ENCODE measurements at places on chromosomes 1 and 21. TPM values are rescaled to one million over a fixed set of nuclear protein-coding genes. Genes with fewer than 3 reads are reported as not detected.
A peak's percentile ranks its signal among the peaks of the same experiment; 100 is the strongest.

GRCh38 chr1:241606544-241606943 lies 33.6 kb downstream of the CHML start:
- DNase-seq, result no peak

DNA sequence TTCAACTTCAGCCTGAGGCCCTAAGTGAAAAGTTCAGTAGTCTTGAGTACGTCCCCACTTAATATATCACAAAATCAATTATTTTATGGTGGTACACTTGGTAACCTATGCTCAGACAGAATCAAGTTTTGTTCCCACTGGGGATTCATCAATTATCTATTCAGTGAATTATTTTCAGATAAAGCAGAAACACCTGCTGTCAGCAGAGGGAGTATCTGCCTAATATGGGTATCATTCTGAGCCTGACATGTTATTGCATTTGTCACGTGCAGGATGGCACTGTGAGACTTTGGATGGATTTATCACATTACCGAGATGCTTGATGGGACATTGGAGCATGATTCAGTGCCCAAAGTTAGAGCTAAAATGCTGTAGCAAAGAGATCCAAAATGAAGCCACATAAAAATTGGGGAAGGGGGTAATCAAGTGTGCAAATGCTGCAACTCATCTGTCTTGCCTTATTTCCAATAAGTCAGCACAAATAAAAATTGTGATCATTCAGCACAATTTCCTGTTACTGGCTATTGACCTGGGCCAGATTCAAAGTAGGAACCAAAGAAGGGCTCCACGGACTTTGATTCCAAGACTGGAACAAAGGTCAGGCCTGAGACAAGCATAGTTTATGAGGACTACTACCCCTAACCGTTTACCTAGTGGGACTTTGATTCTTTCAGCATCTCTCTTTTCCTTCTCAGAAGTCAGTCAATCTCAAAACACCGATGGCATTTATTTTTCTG lies 657.6 kb downstream of the LMO4 start:
- no peak for DNase-seq

GRCh38 chr1:27053977-27054753 lies 41.5 kb upstream of the TENT5B start:
- no peak for DNase-seq

DNA sequence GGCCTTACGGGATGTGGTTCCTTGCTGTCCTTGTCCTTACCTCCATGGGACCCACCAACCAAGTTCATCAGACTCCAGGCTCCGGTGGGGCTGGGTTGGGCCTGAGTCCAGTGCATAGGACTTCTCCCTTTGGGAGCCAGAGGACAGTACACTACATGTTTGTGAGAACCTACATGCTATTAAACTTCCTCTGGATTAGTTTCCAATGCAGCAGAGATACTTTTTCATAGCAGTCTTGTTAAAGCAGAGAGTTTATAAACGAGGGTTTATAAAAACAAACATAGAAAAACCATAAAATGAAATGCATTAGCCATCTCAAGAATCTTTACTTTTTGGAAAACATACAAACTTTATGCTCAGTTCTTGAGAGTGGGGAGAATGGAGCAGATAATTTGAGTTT lies 33.4 kb downstream of the INKA2 start:
- no peak for DNase-seq

- DNase-seq, result no peak
Observed at GRCh38 chr1:9711466-9712020, 60.0 kb downstream of the PIK3CD start.

GRCh38 chr1:219771080-219771479 lies 157.3 kb downstream of the SLC30A10 start:
- DNase-seq, result peak; percentile 61

DNA sequence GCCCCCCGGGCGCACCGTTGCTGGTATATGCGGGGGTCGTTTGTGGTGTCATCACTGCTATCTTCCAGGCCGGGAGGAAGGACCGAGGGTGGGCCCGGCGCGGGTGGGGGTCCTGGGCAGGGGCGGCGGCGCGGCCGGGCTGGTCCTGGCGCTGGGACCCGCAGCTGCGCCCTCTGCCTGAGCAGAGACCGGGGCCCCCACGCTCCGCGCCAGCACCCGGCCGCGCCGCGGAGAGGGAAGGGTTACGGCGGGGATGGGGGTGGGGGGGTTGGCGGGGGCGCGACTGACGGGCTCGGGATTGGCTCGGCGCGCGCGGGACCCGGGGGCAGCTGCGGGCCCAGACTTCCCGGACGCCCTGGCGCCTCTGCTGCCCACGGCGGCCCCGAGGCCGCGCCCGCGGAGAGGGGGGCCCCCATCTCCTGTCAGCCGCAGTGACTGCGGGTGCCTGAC lies 13.8 kb upstream of the SAMD11 start:
- no peak for DNase-seq

- DNase-seq, result no peak
Observed at GRCh38 chr1:9442278-9442846, 96.9 kb upstream of the SLC25A33 start.

GRCh38 chr1:204350312-204350711 lies 9.4 kb downstream of the PLEKHA6 start:
- no peak for DNase-seq

The TUFT1 gene
- total RNA-seq, result 18.3 TPM

- no peak for DNase-seq
Observed at GRCh38 chr1:172778456-172779455, 119.9 kb downstream of the FASLG start.

- no peak for DNase-seq
Observed at GRCh38 chr1:110707232-110707631, 32.5 kb upstream of the KCNA3 start.

DNA sequence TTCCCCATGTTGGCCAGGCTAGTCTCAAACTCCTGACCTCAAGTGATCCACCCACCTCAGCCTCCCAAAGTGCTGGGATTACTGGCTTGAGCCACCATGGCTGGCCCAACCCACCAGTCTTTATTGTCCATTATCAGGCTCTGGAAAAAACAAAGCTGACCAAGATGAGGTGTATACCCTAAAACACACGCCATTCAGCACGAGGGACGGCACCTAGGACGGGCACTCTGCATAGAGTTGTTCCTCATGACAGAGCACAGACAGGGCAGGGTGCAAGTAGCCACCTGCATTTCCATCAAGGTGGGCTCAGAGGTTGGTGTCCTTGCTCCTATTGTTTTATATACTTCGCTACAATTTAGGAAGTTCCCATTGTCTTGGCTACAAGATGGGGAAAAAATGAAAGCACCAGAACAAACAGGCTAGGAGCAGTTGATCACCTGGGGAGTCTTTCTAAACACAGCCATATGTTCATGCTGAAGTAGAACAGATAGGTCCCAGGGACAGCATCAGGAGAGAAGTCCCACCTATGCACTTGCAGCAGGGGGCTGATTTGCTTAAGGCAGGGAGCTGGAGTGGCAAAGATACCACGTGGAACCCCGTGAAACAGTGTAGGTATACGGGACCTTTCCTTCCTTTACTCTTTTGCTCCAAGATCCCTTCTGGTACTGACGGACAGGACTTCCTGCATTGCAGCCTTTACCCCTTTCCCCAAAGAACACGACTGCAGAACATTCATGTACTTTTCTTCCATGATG lies 4.5 kb downstream of the KRTCAP2 start:
- DNase-seq, result peak; percentile 35

DNA sequence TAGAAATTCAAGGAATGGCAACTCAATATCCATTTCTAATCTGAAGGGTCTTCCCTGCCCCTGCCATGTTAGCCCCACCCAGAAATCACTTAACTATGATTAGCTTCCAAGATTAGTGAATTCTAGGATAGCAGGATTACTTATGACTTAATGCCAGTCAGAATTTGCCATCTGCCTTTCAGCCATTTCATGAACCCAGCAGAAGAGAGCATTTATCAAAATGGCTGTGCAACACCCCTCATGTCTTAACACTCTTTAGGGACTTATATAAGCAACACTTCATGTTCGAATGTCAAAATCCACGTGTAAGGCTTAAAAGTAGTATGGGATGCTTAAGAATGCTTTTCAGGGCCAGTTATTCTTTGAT lies 288.5 kb downstream of the NFIA start:
- no peak for DNase-seq

The ZBTB8B gene
- total RNA-seq, result 2.7 TPM

The SPRR1B gene
- total RNA-seq, result 1.1 TPM

GRCh38 chr1:173300061-173301044 lies 93.2 kb upstream of the TNFSF4 start:
- DNase-seq, result no peak

DNA sequence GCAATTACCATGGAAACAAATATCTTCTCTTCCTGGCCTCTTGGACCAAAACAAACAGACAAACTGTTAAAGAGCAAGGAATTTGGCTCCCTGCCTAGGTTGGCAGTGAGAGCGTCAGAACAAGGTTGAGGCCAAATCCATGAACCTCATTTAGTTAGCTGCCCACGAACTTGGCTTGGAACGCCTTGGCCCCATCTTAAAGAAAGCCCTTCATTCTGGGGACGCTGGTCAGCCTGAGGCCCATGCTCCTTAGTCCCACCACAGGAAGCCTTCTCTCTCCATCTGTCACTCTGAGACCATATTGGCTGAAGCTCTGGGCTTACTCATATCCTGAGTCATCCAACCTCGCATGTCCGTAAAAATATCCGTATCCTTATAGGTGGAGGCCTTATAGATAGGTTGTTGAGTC lies 62.4 kb upstream of the DIRAS3 start:
- peak; percentile 22 for DNase-seq

DNA sequence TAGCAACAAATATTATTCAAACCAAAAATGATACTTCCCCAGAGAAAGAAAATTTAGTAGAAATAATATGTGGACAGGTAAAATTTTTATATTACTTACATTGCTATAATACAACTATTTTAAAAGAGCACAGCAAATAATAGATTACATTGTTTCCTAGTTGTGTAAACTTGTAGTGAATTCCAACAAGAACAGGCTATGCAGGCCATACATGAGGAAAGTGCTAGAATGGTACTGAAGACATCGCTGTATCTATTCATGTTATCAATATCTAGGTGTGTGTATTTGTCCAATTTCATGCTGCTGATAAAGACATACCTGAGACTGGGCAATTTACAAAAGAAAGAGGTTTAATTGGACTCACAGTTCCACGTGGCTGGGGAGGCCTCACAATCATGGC lies 47.9 kb upstream of the ADGRL2 start:
- no peak for DNase-seq

DNA sequence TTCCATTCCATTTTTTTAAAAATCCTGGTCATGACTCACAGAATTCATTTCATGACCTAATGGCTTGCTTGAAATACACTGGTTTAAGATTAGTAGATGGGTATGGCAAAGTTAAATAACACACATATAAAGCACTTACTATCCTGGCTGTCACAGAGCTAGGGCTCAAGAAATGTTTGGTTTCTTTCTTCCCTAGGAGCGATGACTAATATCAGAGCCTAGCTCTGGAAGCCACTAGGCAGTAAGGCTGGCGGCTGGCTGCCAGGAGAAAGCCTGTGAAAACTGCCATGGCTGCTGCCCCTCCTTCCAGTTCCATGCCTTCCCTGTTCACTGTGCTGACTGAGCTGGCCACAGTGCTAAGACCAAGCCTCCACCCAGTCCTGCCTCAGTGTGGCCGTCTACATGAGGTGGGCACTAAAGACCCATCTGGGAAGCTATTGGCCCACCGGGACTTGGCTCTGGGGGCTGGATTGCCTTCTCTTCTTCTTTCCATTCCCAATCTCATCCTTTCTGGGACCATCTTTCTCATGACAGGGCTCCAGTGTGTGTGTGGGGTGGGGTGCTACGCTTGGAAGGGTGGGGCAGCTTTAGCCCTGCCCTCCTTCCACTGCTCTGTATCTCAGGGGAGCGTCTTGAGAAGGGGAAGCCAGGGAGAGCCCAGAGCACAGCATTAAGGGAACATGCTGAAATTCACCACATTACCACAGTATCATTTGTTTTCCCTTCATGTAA lies 10.8 kb upstream of the ASCL5 start:
- DNase-seq, result no peak

The TDRD10 gene
- not detected for total RNA-seq

GRCh38 chr1:158972841-158973240 lies 36.9 kb upstream of the IFI16 start:
- peak; percentile 49 for DNase-seq

- DNase-seq, result peak; percentile 96
Observed at GRCh38 chr21:38733972-38734546, 71.7 kb upstream of the ETS2 start.

GRCh38 chr1:226616636-226617035 lies 68.1 kb downstream of the STUM start:
- DNase-seq, result no peak

- peak; percentile 95 for DNase-seq
Observed at GRCh38 chr1:17011439-17012307, at the start of gene ATP13A2. Gene ATP13A2, minus strand, starts transcription at chr1:17011928. Its CDS starts 190 bp downstream, at chr1:17011738.

The HES2 gene
- not detected for total RNA-seq

DNA sequence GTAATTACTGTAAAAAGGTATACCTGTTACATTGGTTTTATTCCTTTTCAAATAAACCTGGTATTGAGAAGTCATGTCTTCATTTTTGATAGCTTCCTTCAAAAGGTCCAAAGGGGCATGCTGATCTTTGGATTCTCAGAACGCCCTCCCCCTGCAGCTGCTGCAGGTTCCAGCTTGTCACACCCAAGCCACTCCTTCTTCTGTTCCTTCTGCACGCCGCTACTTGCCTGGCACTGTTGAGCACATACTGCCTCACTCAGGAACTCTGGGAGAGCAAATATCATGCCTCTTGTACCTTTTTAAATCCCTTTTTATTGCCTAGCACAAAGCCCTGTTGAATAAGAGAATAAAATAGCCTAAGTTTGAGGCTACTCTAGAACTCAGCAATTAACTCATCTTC lies 136.9 kb downstream of the BARHL2 start:
- DNase-seq, result no peak

- DNase-seq, result no peak
Observed at GRCh38 chr1:209431813-209432442, 151.6 kb upstream of the CAMK1G start.

DNA sequence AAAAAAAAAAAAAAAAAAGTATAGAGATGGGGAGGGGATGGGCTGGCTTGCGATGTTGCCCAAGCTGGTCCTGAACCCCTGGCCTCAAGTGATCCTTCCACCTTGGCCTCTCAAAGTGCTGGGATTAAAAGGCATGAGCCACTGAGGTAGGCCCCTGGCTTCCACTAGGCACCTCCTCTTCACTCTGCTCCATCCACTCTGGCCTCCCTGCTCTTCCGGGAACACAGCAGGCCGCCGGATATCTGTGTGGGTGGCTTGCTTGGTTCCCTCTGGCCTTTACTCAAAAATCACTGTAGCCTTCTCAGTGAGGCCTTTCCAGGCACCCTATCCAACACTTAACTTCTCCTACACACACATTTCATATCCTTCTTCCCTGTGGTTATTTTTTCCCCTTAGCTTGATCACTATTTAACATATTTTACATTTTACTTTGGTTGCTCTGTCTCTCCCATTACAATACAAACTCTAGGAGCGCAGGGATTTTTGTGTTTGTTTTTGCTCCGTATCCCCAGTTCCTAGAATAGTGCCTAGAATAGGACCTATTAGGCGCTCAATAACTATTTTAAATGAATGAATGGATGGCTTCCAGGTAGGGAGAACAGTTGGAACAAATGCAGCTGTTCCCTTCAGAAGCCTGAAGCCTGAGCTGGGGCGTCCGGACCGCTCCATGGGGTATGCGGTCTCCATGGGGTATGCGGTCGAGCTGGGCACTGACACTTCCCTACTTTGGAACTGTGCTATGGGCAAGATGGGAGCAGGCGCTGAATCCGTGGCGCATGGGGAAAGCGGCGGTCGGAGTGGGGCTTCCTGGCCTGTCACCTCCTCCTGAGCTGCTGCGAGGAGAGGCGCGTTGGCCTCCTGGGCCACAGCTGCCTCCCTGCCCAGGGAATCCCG lies 46.7 kb downstream of the H3-3A start:
- DNase-seq, result no peak

- no peak for DNase-seq
Observed at GRCh38 chr1:192604979-192605620, 29.5 kb downstream of the RGS1 start.

- DNase-seq, result peak; percentile 90
Observed at GRCh38 chr1:9494936-9495758, 44.1 kb upstream of the SLC25A33 start.

The GOLT1A gene
- 9.2 TPM for total RNA-seq

All from endodermal cell (in vitro differentiated cells).